ENCODE measurements at places on chromosomes 7 and 10. TPM values are rescaled to one million over a fixed set of nuclear protein-coding genes. Genes with fewer than 3 reads are reported as not detected.

Gene CCL24
- 0.88 TPM for total RNA-seq

Gene ECHDC3
- 137 TPM for total RNA-seq

Gene ANXA7
- total RNA-seq, result 89.9 TPM

Gene SLC13A1
- 0.13 TPM for total RNA-seq

Gene CALML3
- total RNA-seq, result not detected

Gene CYP3A5
- 564 TPM for total RNA-seq

Gene TMEM176A
- total RNA-seq, result 449 TPM

Gene HOXA5
- total RNA-seq, result 0.50 TPM

Gene WASHC2C
- 12.1 TPM for total RNA-seq

Gene ATRNL1
- 1.3 TPM for total RNA-seq

Gene NKX6-2
- total RNA-seq, result not detected

Gene SFTPA1
- total RNA-seq, result 4.6 TPM

Gene PDIA4
- total RNA-seq, result 266 TPM

Gene SDK1
- 0.53 TPM for total RNA-seq

Gene CBLL1
- 6.9 TPM for total RNA-seq

Gene PPP1R9A
- total RNA-seq, result 1.2 TPM

Gene NPY
- not detected for total RNA-seq

All from left lobe of liver (tissue), 2 donors.